ENCODE measurements at places on chromosomes 7 and 10. TPM values are rescaled to one million over a fixed set of nuclear protein-coding genes. Genes with fewer than 3 reads are reported as not detected.

DNA sequence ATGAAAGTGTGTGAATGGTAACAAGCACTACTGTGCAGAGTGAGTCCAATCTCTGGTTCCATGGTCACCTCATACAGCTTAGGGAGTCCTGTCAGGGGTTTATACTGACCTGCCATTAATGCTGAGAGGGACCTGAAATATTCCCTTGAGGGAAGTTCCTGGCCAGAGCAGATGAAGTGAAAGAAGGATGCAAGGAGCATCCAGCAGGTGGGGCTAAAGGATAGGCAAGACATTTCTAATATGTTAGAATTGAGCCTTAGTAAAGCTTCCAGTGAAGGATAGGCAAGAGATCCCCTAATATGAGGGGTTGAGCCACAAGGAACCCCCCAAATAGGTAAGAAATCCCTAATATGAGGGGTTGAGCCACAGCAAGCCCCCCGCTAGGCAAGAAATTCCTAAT, 25.5 kb upstream of the FAM221A start:
- H3K27me3 ChIP-seq, result no peaks in the 10 kb centered on the region
- no peak for DNase-seq
- H3K4me1 ChIP-seq, result no peaks in the 10 kb centered on the region
- no peak overlapping the region for H3K27ac ChIP-seq
- H3K4me3 ChIP-seq, result no peak overlapping the region

- no peak overlapping the region for H3K27ac ChIP-seq
- H3K36me3 ChIP-seq, result no peaks in the 10 kb centered on the region
- no peak overlapping the region for H3K4me3 ChIP-seq
- H3K4me1 ChIP-seq, result no peaks in the 10 kb centered on the region
- no peaks in the 10 kb centered on the region for H3K27me3 ChIP-seq
These were observed 50.4 kb upstream of the C7orf33 start for GRCh38 chr7:148540041-148540738.

DNA sequence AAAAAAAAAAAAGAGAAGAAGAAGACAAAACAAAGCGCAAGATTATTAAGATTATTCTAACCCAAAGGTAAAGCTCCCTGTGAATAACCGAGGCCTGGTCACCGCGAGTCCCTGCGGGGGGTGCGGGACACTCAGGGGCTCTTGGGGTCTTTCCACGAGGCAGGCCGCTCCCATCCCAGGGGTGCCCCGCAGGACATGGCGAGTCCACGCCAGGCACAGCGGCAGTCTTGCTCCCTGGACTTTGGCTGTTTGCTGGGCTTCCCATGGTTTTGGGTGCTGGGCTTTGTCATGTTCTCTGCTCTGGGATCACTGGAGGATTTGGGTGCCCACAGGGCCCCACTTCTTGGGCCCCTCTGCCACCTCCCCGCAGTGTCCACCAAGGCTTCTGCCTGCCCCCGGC, 137.4 kb upstream of the TCERG1L start:
- no peaks in the 10 kb centered on the region for H3K36me3 ChIP-seq
- no peak overlapping the region for H3K4me3 ChIP-seq

DNA sequence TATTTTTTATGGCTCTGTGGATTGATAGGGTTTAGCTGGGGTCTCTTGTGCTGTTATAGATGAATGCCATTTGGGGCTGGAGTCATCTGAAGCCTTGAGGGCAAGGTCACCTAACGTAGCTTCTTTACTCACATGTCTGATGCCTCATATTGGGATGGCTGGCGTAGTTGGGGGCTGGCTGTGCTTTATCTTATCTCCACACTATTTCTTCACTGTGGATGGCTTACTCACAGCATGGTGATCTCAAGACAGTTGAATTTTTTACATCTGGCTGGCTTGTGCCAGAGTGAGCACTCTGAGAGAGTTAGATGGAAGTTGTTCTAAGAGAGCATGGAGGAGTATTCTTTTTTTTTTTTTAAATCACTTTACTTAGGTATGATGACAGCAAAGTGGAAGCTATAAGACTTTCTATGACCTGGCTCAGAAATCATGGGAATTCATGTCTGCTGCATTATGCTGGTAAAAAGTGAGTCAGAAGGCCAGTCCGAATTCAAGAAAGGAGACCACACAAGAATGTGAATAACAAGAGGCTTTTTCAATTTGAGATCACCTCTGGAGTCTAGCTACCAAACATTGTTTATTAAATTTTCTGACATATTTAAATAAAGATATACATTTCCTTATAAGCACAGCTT, 252.4 kb upstream of the TPK1 start:
- no peaks in the 10 kb centered on the region for H3K4me1 ChIP-seq
- DNase-seq, result no peak
- no peak overlapping the region for H3K4me3 ChIP-seq
- H3K27me3 ChIP-seq, result no peaks in the 10 kb centered on the region
- H3K27ac ChIP-seq, result no peak overlapping the region
- H3K36me3 ChIP-seq, result no peaks in the 10 kb centered on the region

- H3K4me1 ChIP-seq, result no peaks in the 10 kb centered on the region
- no peak for DNase-seq
- H3K27ac ChIP-seq, result no peak overlapping the region
- H3K27me3 ChIP-seq, result no peaks in the 10 kb centered on the region
- no peaks in the 10 kb centered on the region for H3K36me3 ChIP-seq
These were observed 22.0 kb upstream of the OPALIN start for GRCh38 chr10:96380821-96381220.

DNA sequence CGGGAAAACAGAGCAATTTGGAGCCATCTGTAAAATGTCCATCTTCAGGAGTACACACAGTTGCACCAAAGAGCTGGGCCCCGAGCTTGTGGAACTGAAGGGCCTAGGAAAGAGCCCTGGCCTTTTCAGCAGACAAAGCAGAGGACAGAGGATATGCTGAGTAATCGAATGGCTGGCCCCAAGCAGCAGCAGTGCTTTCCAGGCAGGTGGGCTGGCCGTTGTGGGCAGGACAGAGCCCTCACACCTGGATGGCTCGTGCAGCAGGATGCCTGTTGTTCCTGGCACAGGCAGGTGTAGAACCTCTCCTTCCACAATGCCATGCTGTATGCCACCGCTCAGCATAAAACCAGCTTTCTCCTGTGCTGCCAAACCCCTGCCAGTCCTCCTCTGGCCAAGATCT, 32.5 kb upstream of the TNS3 start:
- H3K36me3 ChIP-seq, result no peaks in the 10 kb centered on the region
- H3K4me1 ChIP-seq, result no peaks in the 10 kb centered on the region
- no peak overlapping the region for H3K4me3 ChIP-seq
- DNase-seq, result no peak

GRCh38 chr7:107937531-107937930, 46.5 kb downstream of the DLD start:
- DNase-seq, result no peak
- H3K4me3 ChIP-seq, result no peak overlapping the region
- H3K27me3 ChIP-seq, result no peaks in the 10 kb centered on the region
- no peaks in the 10 kb centered on the region for H3K4me1 ChIP-seq
- no peaks in the 10 kb centered on the region for H3K36me3 ChIP-seq
- H3K27ac ChIP-seq, result no peak overlapping the region

GRCh38 chr7:132672200-132672990, 96.1 kb upstream of the PLXNA4 start:
- no peaks in the 10 kb centered on the region for H3K27me3 ChIP-seq
- no peaks in the 10 kb centered on the region for H3K36me3 ChIP-seq
- H3K4me1 ChIP-seq, result no peaks in the 10 kb centered on the region
- no peak overlapping the region for H3K4me3 ChIP-seq
- no peak overlapping the region for H3K27ac ChIP-seq
- DNase-seq, result no peak

DNA sequence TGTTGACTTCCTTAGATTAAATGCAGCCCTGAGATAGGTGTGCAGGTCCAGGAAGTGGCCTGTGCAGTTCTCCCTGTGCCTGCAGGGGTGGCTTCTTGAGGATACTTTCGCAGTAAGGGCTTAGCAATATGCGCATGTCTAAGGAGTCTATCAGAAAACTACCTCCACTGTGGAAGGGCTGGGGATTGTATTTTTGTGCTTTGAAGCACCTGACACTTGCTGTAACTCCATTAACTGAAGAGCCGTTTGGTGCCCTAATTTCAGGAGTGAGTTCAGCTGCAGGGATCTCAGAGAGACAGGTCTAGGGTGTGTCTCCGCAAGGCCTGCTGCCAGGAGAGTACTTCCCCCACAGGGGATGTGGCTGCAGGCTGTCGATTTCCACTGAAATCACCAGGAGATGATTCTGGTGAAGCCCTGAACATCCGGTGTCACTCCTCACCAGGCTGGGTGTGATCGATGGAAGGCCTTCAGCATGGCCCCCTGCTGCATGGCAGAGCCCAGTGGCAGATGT, 35.5 kb downstream of the IKZF1 start:
- H3K27me3 ChIP-seq, result no peaks in the 10 kb centered on the region
- H3K4me1 ChIP-seq, result peaks cover 99% of the 10 kb centered on the region
- H3K27ac ChIP-seq, result peak overlapping the region; percentile 96
- DNase-seq, result peak; percentile 80
- H3K4me3 ChIP-seq, result peak overlapping the region; percentile 44

- no peaks in the 10 kb centered on the region for H3K36me3 ChIP-seq
- H3K4me3 ChIP-seq, result no peak overlapping the region
- H3K27me3 ChIP-seq, result no peaks in the 10 kb centered on the region
- no peaks in the 10 kb centered on the region for H3K4me1 ChIP-seq
- H3K27ac ChIP-seq, result no peak overlapping the region
These were observed 695.1 kb downstream of the INHBA start for GRCh38 chr7:41007811-41008210.

GRCh38 chr7:116139807-116140206, 70.5 kb upstream of the TES start:
- peaks cover 3% of the 10 kb centered on the region for H3K4me1 ChIP-seq
- H3K36me3 ChIP-seq, result no peaks in the 10 kb centered on the region
- no peak overlapping the region for H3K4me3 ChIP-seq
- DNase-seq, result no peak
- H3K27me3 ChIP-seq, result no peaks in the 10 kb centered on the region

GRCh38 chr7:18768256-18768655, 272.7 kb downstream of the HDAC9 start:
- no peak overlapping the region for H3K27ac ChIP-seq
- no peak for DNase-seq
- H3K4me3 ChIP-seq, result no peak overlapping the region
- no peaks in the 10 kb centered on the region for H3K36me3 ChIP-seq
- no peaks in the 10 kb centered on the region for H3K4me1 ChIP-seq

DNA sequence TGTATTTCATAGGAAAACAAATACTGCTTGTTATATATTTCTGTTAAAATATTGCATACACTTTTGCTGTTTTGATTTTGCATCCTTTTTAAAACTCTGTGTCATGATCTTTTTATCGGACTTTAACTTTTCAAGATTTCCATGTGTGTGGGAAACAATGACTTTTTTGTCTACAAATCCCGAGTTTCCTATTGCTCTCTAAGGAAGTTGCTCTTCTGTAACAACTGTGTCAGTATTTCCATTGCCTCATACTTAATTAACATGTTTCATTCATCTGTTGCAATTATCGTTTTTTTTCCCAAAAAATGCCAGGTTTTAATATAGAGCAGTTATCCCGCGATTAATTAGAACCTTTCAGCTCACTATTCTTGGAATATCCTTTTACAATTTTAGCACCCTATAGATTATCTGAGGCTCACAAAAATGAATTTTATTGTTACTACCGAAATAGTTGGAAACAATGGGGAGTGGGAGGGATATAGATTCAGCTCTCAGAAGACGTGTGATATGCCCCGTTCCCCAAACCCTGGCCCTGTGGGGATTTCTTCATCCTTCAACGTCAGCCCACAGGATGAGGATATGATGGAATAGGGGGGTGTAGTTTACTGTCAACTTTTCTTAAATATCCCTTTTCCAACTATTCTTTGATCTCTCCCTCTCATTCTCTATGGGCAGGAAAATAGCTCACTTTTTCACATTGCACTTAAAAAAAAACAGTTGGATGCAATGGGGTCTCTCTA, 297.6 kb upstream of the IGFBP3 start:
- H3K27me3 ChIP-seq, result no peaks in the 10 kb centered on the region
- DNase-seq, result no peak
- no peaks in the 10 kb centered on the region for H3K36me3 ChIP-seq
- H3K4me1 ChIP-seq, result no peaks in the 10 kb centered on the region
- H3K27ac ChIP-seq, result no peak overlapping the region

DNA sequence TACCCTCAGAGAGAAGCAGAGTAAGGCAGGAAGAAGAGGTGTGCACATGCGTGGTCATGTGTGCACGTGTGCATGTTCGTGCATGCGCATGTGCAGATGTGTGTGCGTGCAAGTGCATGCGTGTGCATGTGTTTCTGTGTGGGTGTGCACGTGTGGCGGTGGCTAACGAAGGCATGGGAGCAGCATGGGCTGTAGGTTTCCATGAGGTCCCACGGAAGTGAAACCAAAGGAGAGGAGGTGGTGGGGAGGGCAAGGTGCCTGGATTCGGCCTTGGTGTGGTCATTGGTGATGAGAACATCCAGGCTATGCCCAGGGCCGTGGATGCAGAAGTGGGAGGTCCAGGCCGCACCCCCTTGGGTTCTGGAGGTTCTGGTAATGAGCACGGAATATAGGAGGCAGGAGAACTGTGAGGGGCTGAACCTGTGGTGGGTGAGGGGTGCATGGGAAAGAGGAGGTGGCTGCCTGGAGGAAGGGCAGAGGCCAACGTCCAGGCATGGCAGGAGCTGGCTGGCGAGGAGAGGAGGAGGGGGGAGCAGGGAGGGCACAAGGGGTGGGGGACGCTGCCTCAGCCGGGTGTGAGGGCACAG, 2.4 kb upstream of the INPP5A start:
- DNase-seq, result no peak
- H3K36me3 ChIP-seq, result no peaks in the 10 kb centered on the region
- H3K4me3 ChIP-seq, result no peak overlapping the region

GRCh38 chr10:113019692-113020474, 69.8 kb downstream of the TCF7L2 start:
- no peaks in the 10 kb centered on the region for H3K36me3 ChIP-seq
- H3K4me1 ChIP-seq, result no peaks in the 10 kb centered on the region
- no peak for DNase-seq
- H3K27ac ChIP-seq, result no peak overlapping the region
- H3K4me3 ChIP-seq, result no peak overlapping the region

DNA sequence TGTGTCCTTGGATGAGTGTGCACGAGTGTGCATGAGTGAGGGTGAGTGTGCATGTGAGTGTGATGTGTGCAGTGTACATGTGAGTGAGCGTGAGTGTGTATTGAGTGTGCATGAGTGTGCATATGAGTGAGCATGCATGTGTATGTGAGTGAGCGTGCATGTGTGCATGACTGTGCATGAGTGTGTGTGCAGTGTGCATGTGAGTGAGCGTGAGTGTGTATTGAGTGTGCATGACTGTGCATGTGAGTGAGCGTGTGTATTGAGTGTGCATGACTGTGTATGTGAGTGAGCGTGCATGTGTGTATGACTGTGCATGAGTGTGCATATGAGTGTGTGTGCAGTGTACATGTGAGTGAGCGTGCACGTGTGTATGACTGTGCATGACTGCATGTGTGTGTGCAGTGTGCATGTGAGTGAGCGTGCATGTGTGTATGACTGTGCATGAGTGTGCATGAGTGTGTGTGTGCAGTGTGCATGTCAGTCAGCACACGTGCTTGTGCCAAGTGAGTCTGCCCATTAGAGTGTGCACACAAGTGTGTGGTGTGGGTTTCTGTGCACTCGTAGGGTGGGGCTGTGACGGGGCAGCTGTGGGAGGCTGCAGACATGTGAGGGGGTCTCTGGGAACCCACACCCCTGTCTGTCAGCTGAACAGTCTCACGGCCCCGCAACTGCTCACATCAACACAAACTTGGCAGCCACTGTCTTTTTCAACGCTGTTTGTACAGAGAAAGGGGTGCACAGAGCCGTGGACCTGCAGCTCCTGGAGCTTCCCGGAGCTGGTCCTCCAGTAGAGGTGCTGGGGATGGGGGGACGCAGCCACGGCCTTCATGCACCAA, 14.8 kb downstream of the FOXL3 start:
- no peak overlapping the region for H3K27ac ChIP-seq
- H3K4me1 ChIP-seq, result no peaks in the 10 kb centered on the region
- DNase-seq, result no peak
- no peak overlapping the region for H3K4me3 ChIP-seq
- no peaks in the 10 kb centered on the region for H3K36me3 ChIP-seq

ADCY1 gene
- not detected for total RNA-seq

MAT1A gene
- total RNA-seq, result not detected

COL1A2 gene
- not detected for total RNA-seq

NKX2-3 gene
- not detected for total RNA-seq

Data from CD4-positive, alpha-beta memory T cell (primary cell).